ENCODE measurements at places on chromosomes 4 and X.

GRCh38 chr4:87353592-87353991, 30.9 kb upstream of the HSD17B13 start:
- peak; percentile 45 for DNase-seq

- DNase-seq = no peak
These were observed 419.9 kb downstream of the SPRY1 start for GRCh38 chr4:123816462-123816861.

DNA sequence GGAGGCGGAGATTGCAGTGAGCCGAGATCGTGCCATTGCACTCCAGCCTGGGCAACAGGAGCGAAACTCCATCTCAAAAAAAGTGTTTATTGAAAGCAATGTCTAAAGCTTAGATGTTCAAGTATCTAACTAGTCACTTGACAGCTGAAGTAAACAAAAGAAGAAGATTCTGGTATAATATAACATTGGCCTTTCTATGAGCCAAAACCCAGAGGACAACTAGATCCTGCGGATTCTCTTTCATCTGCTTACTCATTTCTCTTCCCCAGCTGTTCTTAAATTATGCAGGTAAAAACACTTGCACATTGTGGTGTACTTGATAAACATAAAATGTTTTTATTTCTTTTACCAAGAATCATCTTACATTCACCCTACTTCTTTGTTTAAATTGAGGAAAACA, 24.1 kb upstream of the AREG start:
- no peak for DNase-seq

DNA sequence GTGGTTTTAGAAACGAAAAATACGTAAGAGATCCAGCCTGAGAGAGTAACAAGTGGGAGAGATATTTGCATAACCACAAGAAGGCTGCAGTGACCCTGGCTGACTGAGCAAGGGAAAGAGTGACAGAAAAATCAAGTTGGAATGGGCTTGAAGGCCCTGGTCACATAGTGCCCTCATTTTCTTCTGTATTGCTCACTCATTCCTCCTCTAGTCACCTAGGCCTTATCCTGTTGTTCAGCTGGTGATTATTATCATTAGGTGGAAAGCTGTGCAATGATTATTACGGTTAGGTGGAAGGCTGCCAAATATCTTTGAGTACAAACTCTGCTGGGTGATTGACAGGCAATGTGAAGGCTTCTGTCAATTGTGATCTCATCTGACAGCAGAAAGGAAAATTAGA, 2384.1 kb downstream of the PCDH7 start:
- DNase-seq = no peak

DNA sequence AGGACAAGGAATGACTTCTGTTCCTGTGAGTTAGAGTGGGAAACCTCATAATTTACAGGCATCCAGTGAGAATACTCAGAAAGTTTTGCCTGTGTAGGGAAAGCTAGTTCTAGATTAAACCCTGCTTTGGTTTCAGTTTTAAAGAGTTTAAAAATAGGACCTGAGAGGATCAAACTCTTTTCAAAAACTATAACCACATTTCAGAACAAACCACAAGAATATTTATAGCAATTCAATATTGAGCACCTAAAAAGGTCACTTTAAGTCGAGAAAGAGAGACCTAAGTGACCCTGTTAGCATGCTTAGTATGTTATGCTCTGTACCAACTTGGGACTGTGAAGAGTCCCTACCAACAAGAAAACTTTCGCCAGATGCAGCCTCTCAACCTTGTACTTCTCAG, 17.4 kb upstream of the PWWP3B start:
- no peak for DNase-seq

- no peak for DNase-seq
These were observed 208.1 kb upstream of the PPP3CA start for GRCh38 chr4:101555341-101555880.

DNA sequence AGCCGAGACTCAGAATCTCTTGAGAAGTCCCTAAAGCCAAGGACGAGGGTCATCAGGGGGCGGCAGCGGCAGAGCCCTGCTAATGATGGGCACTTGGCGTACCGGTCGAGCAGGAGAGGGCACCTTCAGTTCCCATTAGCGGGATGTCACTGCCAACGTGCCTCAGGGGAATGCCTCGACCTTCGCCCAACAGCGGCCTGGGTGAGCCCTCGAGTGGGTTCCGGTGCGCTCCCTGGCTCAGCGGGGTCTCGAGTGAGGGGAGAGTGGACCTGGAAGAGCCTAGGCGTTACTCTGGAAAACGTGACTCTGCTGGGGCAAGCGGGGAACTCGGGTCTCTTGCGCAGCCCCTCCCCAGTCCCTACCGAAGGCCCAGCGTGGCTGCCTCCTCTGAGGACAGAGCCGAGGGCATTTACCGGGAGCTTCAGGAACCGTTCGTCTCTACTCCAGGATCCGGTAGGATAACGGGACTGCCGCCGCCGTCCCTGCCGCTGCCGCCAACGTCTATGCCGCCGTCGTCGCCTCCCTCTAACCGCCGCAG, 36.9 kb downstream of the PGRMC1 start:
- DNase-seq = no peak

GRCh38 chr4:1290165-1290977, 680 bp downstream of the MAEA start:
- DNase-seq = peak; percentile 50

DNA sequence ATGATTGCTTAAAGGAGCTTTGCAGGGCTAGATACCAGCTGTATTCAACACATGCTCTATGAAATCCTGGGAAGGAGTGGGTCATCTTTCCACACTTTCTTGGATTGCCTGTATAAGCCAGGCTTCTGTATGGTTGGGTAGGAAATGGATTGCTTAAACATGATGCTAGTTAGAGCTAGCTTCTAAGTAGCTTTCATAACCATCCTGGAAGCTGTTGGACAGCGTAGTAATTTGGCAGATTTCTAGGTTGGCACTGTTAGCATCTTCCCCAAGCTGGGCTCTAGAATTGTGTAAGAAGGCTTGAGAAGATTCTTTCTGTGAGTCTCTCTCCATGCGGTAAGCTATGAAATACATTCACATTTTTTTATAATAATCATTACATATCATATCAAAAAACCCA, 127.3 kb downstream of the LINC00632 start:
- DNase-seq = no peak

DNA sequence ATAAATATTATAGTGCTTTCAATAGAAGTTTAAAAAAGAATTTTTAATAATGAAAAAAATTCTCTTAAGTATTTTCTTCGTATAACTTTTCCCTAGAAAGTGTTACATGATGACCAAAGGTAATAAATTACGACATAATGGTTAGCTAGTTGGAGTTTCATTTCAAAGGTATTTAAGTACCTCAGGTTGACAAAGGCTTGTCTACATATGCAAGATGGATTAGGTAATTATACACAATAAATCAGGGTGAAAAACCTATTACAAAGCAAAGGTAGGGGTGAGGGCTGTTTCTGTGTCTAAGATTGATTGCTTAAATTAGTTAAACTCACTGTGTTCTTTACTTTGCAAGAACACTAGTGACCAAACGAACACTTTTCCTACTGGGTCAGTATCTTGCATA, 508.5 kb upstream of the FAT1 start:
- DNase-seq = no peak

DNA sequence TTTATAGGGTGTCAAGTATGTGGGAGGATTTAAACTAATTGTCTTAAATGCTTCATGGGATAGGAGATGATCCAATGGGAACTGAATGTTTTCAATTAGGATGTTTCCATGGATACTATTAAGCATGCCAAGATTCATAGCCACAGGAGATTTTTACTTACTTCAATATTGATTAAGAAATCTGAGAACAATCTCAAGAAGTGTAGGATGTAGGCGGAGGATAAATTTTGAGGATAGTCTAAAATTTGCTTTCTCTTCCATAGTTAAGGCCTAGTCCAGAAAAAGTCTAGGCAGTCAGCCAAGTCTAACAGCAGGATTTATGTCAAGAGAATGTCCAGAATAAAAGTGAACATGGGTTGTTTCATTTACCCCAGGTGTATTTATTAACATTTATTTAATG, 32.8 kb downstream of the REPS2 start:
- no peak for DNase-seq

GRCh38 chr4:88211473-88212252, 53.2 kb upstream of the ABCG2 start:
- no peak for DNase-seq

GRCh38 chr4:74714611-74715130, 79.7 kb downstream of the BTC start:
- no peak for DNase-seq

DNA sequence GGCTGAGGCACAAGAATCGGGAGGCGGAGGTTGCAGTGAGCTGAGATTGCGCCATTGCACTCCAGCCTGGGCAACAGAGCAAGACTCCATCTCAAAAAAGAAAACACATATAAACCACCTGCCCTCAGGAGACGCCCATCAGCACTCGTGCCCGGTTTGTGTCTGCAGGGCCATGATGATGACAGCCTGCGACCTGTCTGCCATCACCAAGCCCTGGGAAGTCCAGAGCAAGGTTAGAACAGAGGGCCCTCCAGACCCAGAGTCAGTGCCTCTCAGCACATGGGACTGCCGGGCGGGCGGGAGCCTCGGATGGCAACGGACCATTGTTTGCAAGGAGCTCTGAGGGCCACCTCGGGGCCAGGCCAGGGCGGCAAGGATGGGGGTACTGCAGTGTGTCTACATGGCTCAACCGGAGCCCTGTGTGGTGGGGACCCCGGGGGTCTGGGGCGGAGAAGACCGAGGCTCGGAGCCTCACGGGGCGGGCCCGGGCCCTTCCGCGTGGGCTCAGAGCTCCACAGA, 9.3 kb downstream of the ATP5ME start:
- no peak for DNase-seq

GRCh38 chrX:151596282-151596681, 32.8 kb downstream of the PASD1 start:
- no peak for DNase-seq

DNA sequence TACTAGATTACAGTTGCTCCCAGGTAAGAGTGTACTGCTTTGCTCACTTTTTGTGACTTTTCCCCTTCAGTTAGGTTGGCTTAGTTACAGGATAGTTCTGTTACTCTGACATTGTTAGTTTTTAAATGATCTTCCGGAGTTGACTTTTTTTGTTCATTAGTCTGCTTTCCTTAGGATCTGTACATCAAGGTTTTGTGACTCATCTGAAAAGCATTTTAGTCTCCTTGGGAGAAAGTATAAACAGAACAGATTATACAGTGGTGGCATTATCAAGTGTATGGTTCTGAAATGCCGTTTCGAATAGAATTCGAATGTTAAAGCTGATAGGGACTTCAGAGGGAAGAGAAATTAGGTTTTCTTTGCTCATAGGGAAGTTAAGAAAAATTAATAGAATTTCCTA, 63.3 kb downstream of the USP9X start:
- no peak for DNase-seq

DNA sequence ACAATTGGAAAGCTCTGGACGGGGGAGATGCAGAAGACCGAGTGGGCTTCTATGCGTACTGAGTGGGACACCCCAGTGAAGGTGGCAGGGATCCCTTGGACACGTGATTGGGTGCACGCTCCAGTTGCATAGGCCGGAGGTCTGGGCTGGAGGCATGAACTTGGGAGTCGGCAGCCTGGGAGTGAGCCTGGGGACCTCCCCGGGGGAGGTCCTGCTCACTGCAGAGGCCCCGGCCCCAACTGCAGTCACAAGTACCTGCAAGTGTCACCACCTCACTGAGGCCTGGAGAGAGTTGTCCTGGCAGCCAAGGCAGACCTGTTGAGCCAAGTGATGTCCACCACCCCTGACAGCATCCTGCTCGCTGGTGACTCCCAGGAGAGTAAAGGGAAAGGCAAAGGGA, 49.3 kb upstream of the HMX1 start:
- DNase-seq = no peak

- no peak for DNase-seq
These were observed 7.4 kb downstream of the AFAP1 start for GRCh38 chr4:7932287-7932686.

- no peak for DNase-seq
These were observed 533.9 kb downstream of the FSTL5 start for GRCh38 chr4:161629694-161630441.

GRCh38 chr4:100430451-100430850, 87.4 kb downstream of the EMCN start:
- DNase-seq = no peak

GRCh38 chr4:154506253-154506652, 14.7 kb upstream of the DCHS2 start:
- DNase-seq = no peak

DNA sequence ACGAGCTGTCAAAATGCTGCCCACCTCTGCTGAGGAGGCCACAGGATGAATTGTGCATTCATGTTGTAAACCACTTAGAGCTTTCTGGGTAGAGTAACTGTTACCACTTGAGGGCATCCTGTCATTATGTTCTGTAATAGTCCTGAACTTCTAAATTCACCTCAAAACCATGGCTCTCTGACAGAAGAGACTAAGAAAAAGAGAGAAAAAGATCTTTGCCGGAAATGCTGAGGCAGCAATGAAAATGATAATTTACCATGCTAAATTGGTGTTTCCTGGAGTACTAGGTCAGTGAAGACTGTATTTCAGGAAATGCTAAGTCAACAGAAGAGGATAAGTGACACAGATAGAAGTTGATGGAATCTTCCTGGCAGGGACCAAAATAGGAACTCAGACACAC, 942.3 kb upstream of the SLIT2 start:
- peak; percentile 7 for DNase-seq

GRCh38 chr4:133147921-133148689, 989 bp upstream of the PCDH10 start:
- no peak for DNase-seq

DNA sequence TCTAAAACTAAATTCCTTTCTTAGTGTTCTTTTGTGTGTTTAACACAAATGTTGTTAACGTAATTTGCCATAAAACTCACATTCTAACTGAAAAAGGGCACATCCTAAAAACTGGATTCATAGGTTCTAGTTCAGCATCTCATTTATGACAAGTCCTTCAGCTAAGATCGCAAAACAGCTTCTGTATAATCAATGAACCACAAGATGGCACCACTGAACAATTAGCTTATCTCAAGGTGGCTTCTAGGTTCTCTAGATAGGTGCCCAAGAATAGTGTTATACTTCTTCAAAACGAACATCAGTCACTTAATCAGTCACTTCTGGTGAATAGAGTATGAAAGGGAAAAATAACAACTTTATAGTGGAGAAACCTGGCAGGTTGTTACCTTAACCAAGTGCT, 54.3 kb downstream of the NRK start:
- peak; percentile 7 for DNase-seq

DNA sequence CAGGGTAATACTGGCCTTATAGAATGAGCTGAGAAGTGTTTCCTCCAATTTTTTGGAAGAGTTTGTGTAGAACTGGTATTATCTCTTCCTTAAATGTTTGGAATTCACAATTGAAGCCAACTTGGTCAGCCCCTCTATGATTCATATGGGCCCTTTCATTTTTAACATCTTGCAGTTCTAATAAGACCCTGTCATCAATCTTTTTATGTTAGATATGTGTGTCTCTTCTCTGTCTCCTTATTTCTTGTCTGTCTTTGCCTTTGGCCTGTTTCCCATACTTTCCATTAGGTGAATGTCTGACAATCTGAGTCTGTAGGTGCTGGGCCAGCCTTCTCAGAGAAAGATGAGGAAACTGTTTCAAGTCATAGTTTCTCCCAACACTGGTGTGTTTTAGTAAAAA, 88.7 kb downstream of the SLC16A2 start:
- no peak for DNase-seq

- no peak for DNase-seq
These were observed 48.8 kb downstream of the AFAP1 start for GRCh38 chr4:7890635-7891393.
